ENCODE measurements at places on chromosomes 7 and 10.
A peak's percentile ranks its signal among the peaks of the same experiment; 100 is the strongest.

DNA sequence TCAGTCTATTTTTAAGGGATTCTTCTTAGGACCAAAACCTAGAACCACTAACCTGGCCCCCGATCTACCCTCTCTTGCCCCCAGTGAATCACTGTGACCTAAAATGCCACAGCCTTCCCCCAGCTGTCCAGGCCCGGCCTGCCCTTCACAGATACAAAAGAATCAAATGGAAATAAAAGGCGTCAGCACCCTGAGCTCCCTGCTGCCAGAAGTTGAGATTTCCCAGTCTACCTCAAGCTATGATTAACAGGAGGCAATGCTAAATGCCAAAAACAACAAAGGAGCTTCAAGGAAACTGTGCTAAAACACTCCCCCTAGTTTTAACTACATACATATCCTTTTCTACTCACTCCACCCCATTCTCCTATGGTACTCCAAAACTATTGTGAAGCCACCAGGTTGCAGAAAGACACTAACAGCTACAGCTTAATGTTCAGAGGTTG, 67.8 kb downstream of the GSAP start:
- no peak for DNase-seq

DNA sequence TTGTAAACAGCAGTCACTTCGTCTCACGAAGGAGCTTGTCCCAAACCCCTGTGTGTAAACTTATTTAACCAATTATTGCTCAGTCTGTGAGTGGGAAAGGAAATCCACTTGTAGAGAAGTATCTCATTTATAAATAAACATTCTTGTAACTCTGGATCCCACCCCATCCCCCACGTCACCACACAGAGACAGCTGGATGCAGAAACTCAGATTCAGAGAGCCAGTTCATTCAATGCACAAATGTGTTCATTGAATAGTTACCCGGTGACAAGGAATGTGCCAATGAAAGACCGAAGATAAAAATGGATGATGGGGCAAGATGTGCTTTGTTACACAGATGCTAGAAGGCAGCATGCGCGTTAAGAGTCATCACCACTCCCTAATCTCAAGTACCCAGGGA, 8.3 kb upstream of the OCM start:
- no peak for DNase-seq

GRCh38 chr7:148327379-148327778, 263.2 kb upstream of the C7orf33 start:
- no peak for DNase-seq

DNA sequence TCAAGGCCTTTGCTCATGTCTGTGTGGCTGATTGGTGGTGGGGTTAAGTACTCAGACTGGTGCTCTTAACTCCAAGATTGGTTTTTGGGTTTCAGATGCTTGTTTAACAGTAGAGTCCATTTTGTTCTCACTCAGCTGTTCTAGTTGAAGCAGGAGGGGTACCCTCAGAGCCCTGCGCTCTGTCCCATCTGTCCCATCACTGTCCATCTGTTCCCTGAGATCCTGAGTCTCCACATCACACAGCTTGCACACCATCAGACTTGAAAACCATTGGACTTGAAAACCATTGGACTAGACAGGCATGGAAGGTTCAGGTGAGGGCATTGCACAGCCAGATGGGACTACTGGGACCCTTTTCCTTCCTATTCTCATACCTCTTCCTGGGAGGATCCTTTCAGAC, 39.3 kb downstream of the TMEM178B start:
- DNase-seq, result no peak

DNA sequence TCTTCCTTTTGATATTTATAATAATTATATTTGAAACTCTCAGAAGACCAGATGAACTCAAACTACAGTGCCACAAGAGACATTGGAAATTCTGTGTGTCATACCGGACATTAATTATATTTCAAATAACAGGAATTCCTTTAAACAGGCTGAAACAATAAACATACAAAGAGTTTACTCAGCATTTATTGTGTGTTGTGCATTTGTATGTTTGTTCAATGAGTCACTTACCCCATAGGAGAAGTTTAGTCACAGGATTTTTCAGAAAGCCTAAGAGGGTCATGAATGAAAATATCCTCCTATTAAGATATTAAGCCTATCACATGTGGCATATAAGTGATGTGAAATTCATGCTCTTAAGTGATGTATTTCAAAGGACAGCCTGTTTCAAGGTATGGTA, 566.8 kb downstream of the CNTNAP2 start:
- DNase-seq, result no peak

DNA sequence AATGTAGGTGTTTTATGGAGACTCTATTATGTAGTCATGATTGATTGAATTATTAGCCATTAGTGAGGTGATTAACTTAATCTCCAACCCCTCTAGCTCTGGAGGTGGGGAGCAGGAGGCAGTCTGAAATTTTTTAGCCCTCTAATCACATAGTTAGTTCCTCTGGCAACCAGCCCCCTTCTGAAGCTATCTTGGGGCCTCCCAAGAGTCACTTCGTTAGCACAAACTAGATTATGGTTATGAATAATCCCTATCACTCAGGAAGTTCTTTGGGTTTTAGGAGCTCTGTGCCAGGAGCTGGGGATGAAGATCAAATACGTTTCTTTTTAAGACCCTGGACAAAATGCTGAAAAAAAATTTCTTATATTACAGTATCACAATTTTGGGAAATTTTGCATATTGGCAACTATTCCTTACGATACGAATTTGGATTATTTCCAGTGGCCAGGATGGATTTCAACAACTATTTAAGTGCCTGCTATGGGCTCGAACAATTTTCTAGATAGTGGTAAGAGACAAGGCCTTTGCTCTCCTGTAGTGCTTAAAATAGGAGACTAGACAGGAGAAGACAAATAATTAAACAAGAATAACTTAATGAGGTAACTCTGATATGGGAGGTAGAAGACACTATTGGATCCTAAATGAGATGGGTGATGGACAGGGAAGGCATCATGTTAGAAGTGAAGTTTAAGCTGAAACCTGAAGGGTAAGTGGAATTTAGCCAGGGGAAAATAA, 52.9 kb downstream of the BTAF1 start:
- DNase-seq, result no peak

DNA sequence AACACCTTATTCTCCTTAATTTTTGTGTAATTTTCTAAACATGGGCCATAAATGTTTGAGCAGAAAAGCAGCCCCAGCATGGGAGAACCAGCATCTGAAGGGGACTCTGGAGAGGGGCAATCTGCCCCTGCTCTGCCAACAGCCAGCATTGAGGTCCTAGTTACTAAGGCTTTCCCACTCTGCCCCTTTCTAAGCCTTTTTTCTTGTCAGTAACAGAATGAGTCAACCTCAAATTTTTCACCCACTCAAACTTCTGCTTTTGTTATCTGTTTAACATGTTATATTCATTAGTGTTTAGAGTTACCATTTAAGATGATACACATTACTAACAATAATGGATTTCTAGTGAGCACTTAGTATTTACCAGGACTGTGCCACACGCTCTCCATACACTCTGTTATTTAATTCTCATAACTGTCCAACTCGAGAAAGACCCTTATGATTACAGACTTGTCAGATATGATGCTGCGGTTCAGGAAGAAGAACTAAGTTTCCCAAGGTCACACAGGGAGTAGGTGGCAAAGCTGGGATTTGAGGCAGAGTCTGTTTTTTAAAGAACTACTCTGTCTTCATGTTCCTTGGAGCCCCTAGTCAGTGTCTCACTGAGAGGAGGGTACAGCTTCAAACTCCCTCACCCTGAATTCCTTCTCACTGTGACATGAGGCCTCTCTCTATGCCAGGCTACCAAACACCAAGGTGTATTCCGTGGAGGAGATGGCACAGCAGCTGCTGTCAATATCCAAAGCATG, 19.9 kb upstream of the GPAM start:
- no peak for DNase-seq

GRCh38 chr7:90430614-90431460, 27.6 kb downstream of the CLDN12 start:
- DNase-seq, result no peak

- DNase-seq, result no peak
Measured at GRCh38 chr7:139591550-139592195, 68.2 kb downstream of the CLEC2L start.

DNA sequence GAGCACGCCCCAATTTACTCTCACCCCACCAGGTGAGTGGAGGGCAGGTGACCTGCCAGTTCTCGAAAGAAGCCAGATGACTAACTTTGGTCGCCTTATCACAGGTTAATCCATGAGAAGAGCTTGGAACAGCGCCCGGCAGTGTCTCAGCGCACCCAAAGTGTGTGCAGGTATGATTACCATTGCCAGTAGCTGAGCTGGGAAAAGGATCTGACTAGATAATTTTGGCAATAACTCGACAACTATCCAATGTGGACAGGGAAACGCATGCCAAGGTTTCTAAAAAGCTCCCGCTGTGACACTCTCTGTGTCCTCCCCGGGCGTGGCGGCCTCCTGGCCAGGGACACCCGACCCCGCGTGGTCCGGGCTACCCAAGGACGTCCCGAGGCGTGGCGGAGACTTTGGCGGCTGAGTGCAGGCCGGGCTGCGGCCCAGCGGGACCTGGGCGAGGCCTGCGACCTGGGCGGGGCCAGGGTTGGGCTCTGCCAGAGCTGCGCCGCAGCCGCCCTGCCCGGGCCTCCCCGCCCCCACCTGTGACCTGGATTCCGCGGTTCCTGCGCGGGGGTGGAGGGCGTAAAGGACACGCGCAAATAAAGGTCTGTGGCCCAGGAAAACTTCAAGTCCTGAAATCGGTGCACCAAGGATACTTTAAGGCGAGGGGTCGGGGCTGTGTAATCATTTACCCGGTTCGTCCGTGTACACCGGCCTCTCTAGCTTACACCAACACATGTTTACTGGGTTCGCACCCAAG, 13.7 kb upstream of the WAPL start:
- DNase-seq, result peak; percentile 17

GRCh38 chr7:94556028-94556427, 46.4 kb downstream of the CASD1 start:
- no peak for DNase-seq

DNA sequence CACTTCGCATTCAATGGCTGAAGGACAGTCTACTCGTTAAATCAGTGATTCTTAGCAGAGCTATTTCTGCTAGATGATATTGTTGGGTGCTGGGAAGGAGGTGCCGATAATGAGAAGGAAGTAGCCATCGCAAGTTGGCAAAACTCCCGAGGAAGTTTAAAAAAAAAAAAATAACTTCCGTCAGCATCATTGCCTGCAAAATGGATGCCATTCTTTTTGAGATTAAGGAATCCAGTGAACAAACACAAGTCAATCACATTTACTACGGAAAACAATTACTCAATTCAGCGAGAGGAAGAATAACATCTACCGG, 74.4 kb upstream of the SFMBT2 start:
- DNase-seq, result no peak

DNA sequence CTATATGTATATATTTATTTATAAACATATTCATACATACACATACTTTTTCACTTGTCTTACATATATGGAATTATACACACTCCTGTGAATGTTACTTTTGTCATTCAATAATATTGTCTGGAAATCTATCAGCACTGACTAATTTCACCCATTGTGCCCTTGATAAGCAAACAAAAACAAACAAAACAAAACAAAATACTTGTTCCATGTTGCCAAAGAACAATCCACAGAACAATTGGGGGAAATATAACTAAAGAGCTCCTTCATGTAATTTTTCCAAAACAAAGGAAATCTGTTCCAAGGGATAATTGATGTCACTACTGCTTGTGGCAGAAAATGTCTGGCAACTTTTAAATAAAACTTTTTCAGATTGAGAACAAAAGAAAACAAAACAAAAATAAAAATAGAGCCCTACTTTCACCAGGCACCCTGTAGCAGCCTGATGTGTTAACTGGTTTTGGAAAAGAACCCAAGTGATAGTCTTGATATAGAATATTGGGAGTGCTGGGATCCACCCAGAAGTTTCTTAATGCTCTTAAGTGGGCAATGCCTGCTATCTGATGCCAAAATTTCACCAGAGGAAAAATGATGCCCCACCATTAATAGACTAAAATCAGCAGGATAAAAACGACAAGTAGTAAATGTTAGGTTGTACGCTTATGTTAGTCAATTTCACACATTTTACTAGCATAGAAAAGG, 34.0 kb upstream of the CCDC7 start:
- DNase-seq, result no peak

DNA sequence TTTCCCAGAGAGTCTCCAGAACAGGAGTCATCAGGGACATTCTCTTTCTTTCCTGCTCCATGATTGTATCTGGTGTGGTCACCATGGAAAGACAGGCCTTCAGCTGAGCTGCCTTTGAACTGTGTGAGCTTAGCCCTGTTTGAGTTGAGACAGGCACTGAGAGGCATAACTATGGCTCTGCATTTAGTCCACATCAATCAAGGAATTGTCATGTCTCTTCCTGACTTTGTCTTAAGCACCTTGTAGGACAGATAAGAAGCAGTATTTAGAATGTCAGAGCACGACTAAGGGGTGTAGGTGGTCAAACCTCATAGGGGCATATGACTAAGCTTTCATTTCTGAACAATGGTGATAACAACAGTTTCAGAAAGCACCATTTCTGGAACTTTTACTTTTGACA, 53.5 kb downstream of the EPDR1 start:
- no peak for DNase-seq

DNA sequence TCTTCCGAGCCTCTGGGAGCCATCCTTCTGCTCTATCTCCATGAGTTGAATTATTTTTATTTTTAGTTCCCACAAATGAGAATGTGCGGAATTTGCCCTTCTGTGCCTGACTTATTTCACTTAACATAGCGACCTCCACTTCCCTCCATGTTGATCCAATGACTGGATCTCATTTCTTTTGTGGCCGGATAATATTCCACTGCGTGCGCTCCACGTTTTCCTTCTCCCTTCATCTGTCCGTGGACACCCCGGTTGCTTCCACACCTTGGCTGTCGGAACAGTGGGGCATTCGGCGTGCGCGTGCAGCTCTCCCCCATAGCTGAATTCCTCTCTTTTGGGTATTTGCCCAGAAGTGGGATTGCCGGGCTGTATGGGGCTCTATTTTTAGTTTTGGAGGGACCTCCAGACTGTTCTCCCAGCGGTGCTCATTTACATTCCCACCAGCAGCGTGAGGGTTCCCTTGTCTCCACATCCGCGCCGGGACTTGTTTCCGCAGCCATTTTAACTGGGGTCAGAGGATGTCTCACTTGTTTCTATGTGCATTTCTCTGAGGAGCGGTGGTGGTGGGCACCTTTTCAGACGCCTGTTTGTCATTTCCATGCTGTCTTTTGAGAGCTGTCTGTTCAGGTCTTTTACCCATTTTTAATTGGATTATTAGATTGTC, 51.0 kb upstream of the SUN1 start:
- DNase-seq, result no peak

DNA sequence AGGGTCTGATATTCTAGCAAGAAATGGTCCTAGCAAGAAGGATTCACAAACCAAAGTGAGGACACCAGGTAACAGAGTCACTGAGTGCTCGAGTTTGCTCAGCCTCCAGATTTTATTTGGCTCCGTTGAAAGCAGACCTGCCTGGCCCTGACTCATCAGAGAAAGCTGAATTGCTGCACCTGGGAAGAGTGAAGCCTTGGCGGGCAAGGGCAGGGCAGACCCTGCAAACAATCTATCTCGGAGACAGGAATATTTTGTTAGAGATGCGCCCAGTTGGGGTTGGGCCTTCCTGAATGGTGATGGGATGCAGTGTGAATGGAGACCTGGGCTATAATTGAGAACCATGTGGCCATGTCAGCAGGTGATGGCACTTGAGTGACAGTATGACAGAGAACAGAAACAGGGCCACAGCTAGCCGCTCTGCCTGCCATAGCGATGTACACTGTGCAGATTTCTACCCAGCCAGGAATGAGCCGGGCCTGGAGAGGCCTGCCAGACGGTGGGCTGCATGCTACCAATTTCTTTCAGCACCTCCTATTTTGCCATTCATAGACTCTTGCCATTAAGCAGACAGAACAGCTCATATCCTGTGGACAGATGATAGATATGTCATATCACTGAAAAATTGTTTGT, 744.2 kb downstream of the LRMDA start:
- no peak for DNase-seq

- DNase-seq, result no peak
Measured at GRCh38 chr7:80729591-80730320, 91.3 kb downstream of the CD36 start.

All from T-helper 2 cell treated with Interferon-gamma antibody and Interleukin-4, amounts not matched to agents 5 μg/mL and 100 μg/mL, for 36 hours (primary cell).